ENCODE measurements at places on chromosomes 6 and 20. TPM values are rescaled to one million over a fixed set of nuclear protein-coding genes. Genes with fewer than 3 reads are reported as not detected.

- DNase-seq: no peak
Measured at GRCh38 chr6:15088904-15089568, 156.8 kb upstream of the JARID2 start.

- DNase-seq: no peak
Measured at GRCh38 chr6:167577891-167578361, 248.8 kb upstream of the AFDN start.

DNA sequence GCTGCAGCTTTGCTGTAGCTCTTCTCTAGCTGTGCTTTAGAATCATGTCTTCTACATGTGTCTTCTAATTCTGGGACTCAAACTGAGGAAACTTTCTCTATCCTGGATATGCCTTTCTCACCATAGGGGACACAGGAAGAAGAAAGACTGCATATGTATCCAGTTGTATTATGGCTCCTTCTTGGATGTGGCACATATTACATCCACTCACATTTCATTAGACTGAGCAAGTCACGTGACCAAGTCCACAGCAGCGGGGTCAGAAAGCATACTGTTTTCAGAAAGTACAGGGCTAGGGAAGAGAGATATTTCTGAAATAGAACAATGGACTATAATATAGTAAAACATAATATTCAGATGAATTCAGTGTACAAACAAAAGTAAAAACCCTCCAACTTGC lies 187.6 kb upstream of the RIMS1 start:
- no peak for DNase-seq

GRCh38 chr6:358432-358831 lies 33.1 kb upstream of the IRF4 start:
- peak; percentile 70 for DNase-seq

DNA sequence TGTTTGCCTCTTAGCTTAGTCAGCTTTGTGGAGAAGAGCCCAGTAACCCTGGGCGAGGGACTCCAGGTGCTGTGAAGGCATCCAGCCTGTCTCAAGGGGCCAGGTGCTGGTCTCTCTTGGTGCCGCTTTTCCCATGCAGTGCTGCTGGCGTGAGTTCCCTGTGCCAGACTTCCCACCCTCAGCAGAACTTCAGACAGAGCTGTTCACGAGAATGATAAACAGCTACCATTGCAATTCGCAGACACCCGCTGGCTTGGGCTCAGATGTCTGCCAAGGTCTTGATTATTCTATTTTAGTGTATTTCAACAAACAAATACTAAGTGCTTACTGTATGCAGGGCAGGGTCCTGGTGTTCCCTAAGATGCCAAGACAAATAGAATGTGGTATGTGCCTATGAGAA lies 57.7 kb downstream of the RNF217 start:
- peak; percentile 62 for DNase-seq

- no peak for DNase-seq
Measured at GRCh38 chr6:168116975-168117899, 38.2 kb upstream of the FRMD1 start.

- no peak for DNase-seq
Measured at GRCh38 chr6:73671911-73672685, 18.3 kb upstream of the SLC17A5 start.

DNA sequence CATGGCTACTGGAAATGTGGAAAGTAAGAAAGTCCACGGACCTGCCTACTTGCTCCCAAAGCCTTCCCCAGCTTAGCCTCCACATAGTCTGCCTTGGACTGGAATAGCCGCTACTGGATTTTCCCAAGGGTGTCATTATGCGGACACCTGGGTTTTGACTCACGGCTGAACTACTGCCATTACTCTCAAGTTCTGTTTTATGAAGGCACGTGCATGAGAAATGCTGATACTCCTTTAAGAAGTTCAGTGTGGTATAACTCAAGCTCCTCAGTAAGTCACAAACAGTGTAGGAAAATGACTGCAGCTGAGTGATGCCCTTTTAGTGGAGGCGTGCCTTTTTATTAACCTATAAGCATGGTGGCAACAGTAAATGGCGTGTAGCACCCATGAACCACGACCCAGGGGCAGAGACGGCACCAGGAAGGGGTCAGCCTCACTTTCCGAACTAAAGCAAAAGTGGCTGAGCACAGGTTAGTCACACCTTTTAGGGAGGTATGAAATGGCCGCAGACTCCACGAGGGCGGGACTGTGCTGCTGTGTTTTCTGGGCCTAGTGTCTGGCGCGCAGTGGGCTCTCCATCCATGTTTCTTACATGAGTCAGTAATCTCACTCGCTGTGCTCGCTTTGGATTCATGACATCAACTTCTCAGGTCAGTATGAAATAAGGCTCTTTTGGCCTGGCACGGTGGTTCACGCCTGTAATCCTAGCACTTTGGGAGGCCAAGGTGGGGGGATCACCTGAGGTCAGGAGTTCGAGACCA lies 23.9 kb downstream of the PSMG4 start:
- DNase-seq: no peak

PTCRA gene
- not detected for total RNA-seq

PPIL6 gene
- total RNA-seq: 3.0 TPM

Measured in right cardiac atrium (tissue), 5 donors.